ENCODE measurements at places on chromosomes 11 and 22. TPM values are rescaled to one million over a fixed set of nuclear protein-coding genes. Genes with fewer than 3 reads are reported as not detected.

Gene MCAM
- total RNA-seq, result 134 TPM

DNA sequence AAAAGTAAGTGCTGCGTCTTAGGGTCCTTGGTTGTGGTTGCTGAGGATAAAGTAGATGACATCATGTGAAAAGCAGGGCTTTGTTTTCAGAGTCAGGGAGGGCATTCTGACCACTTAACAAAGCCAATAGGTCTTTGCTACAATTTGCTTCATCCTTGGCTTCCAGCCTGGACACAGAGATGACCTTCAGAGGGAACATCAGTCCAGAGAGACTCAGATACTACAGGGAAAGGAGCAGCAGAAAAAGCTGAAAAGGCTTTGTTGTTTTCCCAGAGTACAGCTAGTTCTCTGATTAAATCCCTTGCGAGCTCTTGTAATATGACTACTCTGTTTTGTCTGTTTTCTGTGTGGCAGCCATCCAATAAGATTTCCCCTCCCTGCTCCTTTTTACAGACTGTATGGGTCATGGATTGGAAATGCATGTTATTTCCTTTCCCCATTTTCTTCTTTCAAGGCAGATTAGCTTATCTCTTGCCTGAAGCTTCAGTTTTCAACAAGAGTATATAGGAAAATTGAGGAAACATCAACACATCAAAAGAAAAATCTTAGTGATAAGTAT lies 31.9 kb downstream of the ATG13 start:
- no peak overlapping the region for H3K4me3 ChIP-seq
- peak overlapping the region; percentile 21 for H3K27ac ChIP-seq
- no peaks in the 10 kb centered on the region for H3K4me1 ChIP-seq
- DNase-seq, result no peak

DNA sequence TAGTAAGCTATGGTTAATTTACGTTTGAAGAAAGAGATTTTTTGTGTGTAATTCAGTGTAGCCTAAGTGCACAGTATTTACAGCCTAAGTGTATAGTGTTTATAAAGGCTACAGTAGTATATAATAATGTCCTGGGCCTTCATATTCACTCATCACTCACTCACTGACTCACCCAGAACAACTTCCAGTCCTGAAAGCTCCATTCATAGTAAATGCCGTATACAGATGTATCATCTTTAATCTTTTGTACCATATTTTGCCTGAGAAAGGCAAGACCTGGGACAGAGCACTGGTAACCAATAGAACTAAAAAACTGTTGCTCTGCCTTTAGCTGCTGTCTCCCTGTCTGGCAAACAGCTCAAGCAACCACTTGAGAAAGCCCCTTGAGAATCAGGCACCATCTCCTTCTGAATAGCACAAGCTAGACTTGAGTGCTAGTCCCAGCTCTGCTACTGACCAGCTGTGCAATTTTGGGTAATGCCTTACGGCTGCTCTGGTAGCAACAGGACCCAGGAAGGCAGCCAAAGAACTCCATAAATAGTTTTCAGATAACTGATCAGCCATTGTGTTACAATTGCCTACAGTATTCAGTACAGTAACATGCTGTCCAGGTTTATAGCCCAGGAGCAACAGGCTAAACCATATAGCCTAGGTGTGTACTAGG lies 131.3 kb downstream of the KCNC1 start:
- no peaks in the 10 kb centered on the region for H3K4me1 ChIP-seq
- no peak overlapping the region for H3K27ac ChIP-seq
- no peaks in the 10 kb centered on the region for H3K27me3 ChIP-seq
- no peak for DNase-seq
- no peak overlapping the region for H3K4me3 ChIP-seq

GRCh38 chr11:66335531-66336233 lies 552 bp downstream of the RIN1 start:
- peak overlapping the region; percentile 75 for H3K27ac ChIP-seq
- H3K4me3 ChIP-seq, result peak overlapping the region; percentile 73
- H3K4me1 ChIP-seq, result peaks cover 25% of the 10 kb centered on the region
- H3K36me3 ChIP-seq, result peaks cover 36% of the 10 kb centered on the region
- DNase-seq, result peak; percentile 71

Gene MS4A14
- 10.3 TPM for total RNA-seq

DNA sequence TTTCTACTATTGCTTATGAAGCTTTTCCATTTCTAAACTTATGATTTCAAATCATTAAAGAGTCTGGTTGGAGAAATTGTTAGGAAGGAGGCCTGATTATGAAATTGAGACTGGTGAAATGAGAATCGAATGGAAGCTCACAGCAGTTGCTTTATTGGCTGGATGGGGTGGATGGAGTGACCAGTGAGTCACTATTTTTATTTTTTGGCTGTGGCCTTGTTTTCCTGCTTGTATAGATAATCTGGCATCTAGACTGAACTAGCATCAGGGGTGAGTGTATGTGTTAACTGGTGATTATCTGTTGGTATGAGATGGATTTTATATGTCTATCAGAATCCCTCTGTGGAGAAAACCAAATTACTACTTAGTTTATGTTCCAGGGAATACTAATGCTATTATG lies 36.2 kb downstream of the UVRAG start:
- peaks cover 19% of the 10 kb centered on the region for H3K4me1 ChIP-seq
- H3K36me3 ChIP-seq, result peaks cover 4% of the 10 kb centered on the region

- peaks cover 5% of the 10 kb centered on the region for H3K27me3 ChIP-seq
- H3K4me3 ChIP-seq, result no peak overlapping the region
- no peaks in the 10 kb centered on the region for H3K4me1 ChIP-seq
- no peaks in the 10 kb centered on the region for H3K36me3 ChIP-seq
- no peak for DNase-seq
Observed at GRCh38 chr11:124405581-124405980, 6.8 kb upstream of the OR8B3 start.

DNA sequence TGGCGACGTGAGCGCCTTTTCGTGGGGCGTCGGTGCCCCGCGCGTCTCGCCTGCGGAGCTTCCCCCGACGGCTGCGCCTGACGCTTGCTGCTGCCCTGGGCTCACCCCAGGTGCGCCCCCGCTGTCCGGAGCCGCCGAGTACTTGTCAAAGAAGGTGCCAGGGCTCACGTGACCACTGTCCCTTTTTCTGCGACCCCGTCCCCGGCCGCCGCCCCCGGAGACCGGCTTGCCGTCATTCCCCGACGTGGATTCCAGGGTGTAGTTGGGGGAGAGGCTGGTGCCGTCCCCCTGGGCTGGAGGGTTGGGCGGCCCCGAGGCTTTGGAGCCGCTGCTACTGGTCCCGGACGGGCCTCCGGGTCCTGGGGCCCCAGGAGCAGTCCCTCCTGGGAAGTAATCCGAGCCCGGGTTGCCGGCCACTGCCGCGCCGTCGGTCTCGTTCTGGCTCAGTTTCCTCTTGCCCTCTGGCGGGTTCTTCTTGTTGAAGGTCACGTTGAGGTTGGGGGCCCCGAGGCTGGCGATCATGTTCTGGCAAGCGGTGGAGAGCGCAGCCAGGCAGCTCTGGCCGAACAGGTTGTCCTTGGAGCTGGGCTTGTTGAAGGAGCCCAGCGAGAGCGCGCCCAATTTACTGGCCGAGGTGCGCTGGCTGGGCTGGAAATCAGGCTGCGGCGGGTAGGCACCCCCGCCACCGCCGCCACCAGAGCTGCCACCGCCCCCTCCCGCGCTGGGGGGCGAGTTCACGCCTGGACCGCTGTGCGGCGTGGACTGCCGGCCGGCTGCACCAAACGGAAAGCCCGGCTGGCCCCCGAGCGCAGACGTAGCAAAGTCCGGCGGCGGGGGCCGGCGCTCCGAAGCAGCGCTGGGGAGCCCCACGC lies 3.8 kb downstream of the MN1 start:
- DNase-seq, result no peak
- H3K4me1 ChIP-seq, result peaks cover 18% of the 10 kb centered on the region
- H3K36me3 ChIP-seq, result no peaks in the 10 kb centered on the region
- peaks cover 21% of the 10 kb centered on the region for H3K27me3 ChIP-seq
- no peak overlapping the region for H3K27ac ChIP-seq
- H3K4me3 ChIP-seq, result no peak overlapping the region

Data from upper lobe of right lung (tissue), 1 donor.